Lower lobe of right lung (tissue), 2 donors: ENCODE measurements at places on chromosomes 4 and X.

DNA sequence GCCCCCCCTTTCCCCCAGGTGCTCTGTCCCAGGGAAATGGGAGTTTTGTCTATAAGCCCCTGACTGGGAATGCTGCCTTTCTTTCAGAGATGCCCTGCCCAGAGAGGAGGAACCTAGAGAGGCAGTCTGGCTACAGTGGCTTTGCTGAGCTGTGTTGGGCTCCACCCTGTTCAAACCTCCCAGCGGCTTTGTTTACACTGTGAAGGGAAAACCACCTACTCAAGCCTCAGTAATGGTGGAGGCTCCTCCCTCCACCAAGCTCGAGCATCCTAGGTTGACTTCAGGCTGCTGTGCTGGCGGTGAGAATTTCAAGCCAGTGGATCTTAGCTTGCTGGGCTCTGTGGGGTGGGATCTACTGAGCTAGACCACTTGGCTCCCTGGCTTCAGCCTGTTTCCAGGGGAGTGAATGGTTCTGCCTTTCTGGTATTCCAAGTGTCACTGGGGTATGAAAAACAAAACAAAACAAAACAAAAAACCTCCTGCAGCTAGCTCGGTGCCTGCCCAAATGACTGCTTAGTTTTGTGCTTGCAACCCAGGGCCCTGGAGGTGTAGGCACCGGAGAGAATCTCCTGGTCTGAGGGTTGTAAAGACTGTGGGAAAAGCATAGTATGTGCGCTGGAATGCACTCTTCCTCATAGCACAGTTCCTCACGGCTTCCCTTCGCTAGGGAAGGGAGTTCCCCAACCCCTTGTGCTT lies 41.7 kb downstream of the ITM2A start:
- H3K27ac ChIP-seq, result no peak overlapping the region
- no peak overlapping the region for H3K4me3 ChIP-seq
- no peak for DNase-seq
- H3K4me1 ChIP-seq, result no peaks in the 10 kb centered on the region
- H3K36me3 ChIP-seq, result no peaks in the 10 kb centered on the region

GRCh38 chr4:89303814-89304388 lies 3.7 kb downstream of the GPRIN3 start:
- no peak overlapping the region for H3K4me3 ChIP-seq
- H3K36me3 ChIP-seq, result no peaks in the 10 kb centered on the region
- no peak for DNase-seq

- no peak overlapping the region for H3K27ac ChIP-seq
- no peaks in the 10 kb centered on the region for H3K36me3 ChIP-seq
- no peak for DNase-seq
- H3K4me3 ChIP-seq, result no peak overlapping the region
These were observed 129.8 kb downstream of the SORBS2 start for GRCh38 chr4:185682236-185682635.

GRCh38 chr4:59960143-59960542 lies 1240.0 kb upstream of the ADGRL3 start:
- no peaks in the 10 kb centered on the region for H3K36me3 ChIP-seq
- H3K27ac ChIP-seq, result no peak overlapping the region
- H3K4me1 ChIP-seq, result no peaks in the 10 kb centered on the region

DNA sequence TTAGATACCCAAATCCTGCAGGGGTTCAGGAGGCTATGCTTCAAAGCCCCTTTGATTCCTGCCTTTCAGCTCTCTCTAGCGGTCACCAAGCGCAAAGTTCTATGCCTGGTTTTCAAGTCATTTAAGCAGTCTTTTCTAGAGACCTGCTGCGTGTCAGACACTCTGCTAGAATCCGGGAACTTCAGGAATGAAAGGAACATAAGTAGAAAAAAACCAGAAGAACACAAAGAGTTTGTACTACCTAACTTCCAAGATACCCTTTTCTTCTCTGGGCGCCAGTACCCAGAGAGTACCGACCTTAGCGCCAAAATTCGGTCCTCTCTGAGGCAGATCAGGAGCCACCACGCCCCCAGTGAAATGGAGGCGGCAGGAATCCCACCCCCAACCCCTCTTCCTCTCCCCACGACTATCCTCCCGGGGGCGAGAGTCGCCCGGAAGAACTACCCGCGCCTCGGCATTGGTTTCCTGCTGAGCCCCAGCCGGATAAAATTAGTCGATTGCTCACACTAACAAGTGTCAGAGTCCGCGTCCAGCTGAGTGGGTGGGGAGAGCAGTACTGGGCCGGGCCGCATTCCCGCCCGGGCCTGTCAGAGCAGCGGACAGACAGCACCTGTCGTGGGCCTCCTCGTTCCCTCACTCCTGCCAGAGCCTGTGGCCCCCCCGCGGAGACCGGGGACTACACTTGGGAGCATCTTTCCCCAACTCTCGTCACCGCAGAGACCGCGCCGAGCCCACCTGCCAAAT lies 78.8 kb downstream of the RLIM start:
- H3K27me3 ChIP-seq, result no peaks in the 10 kb centered on the region
- H3K4me1 ChIP-seq, result no peaks in the 10 kb centered on the region
- peak overlapping the region; percentile 59 for H3K4me3 ChIP-seq
- peak overlapping the region; percentile 83 for H3K27ac ChIP-seq

DNA sequence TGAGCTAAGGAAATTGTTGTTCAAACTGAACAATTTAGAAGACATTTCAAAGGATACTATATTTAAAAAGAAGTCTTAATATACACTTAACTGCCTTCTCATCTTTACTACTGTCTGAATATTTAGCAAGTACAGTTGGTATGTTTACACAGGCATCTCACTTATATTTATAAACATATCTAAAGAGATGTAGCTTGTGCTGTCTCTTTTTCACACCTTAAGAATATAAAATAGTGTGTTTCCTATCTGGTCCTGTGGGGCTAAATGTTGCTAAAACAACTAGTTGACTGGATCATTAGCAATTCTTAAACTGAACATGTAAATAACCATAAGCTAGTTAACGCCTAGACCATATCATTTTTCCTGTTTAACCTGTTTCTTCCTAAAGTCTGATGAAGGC lies 336.3 kb downstream of the PPP3CA start:
- no peaks in the 10 kb centered on the region for H3K4me1 ChIP-seq
- no peak overlapping the region for H3K27ac ChIP-seq
- DNase-seq, result no peak
- H3K36me3 ChIP-seq, result no peaks in the 10 kb centered on the region
- no peak overlapping the region for H3K4me3 ChIP-seq
- no peaks in the 10 kb centered on the region for H3K27me3 ChIP-seq

- no peak overlapping the region for H3K4me3 ChIP-seq
- H3K36me3 ChIP-seq, result no peaks in the 10 kb centered on the region
- H3K4me1 ChIP-seq, result no peaks in the 10 kb centered on the region
- no peak for DNase-seq
- no peaks in the 10 kb centered on the region for H3K27me3 ChIP-seq
- H3K27ac ChIP-seq, result no peak overlapping the region
These were observed 139.1 kb downstream of the COL4A6 start for GRCh38 chrX:108299101-108299591.

DNA sequence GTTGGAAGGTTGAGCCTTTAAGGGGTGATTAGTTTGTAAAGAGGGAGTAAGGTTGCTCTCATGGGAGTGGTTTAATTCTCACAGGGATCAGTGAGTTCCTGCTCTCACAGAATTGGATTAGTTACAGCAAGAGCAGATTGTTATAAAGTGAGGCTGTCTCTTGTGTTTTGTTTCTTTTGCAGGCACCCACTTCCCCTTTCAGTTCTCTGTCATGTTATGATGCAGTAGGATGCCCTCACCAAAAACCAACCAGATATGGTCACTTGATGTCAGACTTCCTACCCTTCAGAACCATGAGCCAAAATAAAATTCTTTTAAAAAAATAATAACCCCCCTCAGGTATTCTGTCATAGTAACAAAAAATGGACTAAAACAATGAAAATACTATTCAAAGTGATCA lies 19.9 kb upstream of the IGSF1 start:
- no peaks in the 10 kb centered on the region for H3K36me3 ChIP-seq
- H3K27me3 ChIP-seq, result no peaks in the 10 kb centered on the region
- H3K4me1 ChIP-seq, result no peaks in the 10 kb centered on the region
- no peak overlapping the region for H3K27ac ChIP-seq
- H3K4me3 ChIP-seq, result no peak overlapping the region
- DNase-seq, result no peak
